Heart left ventricle (tissue), 16 donors: ENCODE measurements at places on chromosomes 6 and 20. TPM values are rescaled to one million over a fixed set of nuclear protein-coding genes. Genes with fewer than 3 reads are reported as not detected.

DNA sequence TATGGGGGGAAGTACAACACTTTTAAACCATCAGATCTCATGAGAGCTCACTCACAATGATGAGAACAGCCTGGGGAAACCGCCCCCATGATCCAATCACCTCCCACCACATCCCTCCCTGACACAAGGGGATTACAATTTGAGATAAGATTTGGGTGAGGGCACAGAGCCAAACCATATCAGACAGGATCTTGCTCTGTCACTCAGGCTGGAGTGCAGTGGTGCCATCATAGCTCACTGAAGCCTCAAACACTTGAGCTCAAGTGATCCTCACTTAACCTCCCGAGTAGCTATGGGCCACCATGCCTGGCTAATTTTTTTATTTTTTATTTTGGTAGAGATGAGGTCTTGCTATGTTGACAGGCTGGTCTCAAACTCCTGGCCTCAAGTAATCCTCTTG, 5.1 kb upstream of the IYD start:
- H3K27me3 ChIP-seq = no peaks in the 10 kb centered on the region
- no peak overlapping the region for H3K4me3 ChIP-seq
- H3K4me1 ChIP-seq = no peaks in the 10 kb centered on the region
- H3K27ac ChIP-seq = no peak overlapping the region
- H3K36me3 ChIP-seq = no peaks in the 10 kb centered on the region

GRCh38 chr20:63317601-63318291, 24.8 kb downstream of the COL20A1 start:
- H3K27me3 ChIP-seq = no peaks in the 10 kb centered on the region
- no peak for DNase-seq
- H3K27ac ChIP-seq = no peak overlapping the region
- no peaks in the 10 kb centered on the region for H3K4me1 ChIP-seq
- no peak overlapping the region for H3K4me3 ChIP-seq
- no peaks in the 10 kb centered on the region for H3K36me3 ChIP-seq

- no peaks in the 10 kb centered on the region for H3K27me3 ChIP-seq
- peaks cover 30% of the 10 kb centered on the region for H3K4me1 ChIP-seq
- DNase-seq = no peak
- peak overlapping the region; percentile 32 for H3K27ac ChIP-seq
Measured at GRCh38 chr20:36819659-36820058, 46.1 kb upstream of the DSN1 start.

DNA sequence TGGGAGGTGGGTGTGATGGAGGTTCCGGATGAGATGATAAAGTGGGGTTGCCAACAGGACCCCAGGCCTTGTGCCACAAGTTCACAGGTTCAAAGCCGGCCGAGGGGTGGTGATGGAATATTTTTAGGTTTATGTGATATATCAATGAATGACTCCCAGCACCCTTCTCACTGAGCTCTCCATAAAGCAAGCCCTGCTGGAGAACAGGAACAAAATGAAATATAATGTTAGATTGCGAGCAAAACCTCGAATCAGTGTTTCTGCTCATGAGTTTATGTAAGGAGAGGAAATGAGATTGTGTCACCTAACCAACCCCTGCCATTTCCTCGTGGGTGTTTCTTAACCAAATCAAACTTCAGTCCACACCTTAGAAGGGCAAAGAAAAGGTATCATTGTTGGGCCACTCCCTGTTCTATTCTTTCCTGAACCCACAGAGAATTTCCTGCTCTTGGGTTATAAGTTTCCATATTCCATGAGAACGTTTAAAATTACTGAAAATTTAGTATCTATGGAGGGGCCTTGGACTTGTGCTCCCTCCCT, 192.2 kb upstream of the EXOC2 start:
- H3K27ac ChIP-seq = no peak overlapping the region
- no peaks in the 10 kb centered on the region for H3K36me3 ChIP-seq

- H3K4me3 ChIP-seq = peak overlapping the region; percentile 65
- H3K27me3 ChIP-seq = no peaks in the 10 kb centered on the region
- peaks cover 24% of the 10 kb centered on the region for H3K4me1 ChIP-seq
- no peak for DNase-seq
- H3K27ac ChIP-seq = no peak overlapping the region
Measured at GRCh38 chr20:2509794-2510193, 1.1 kb upstream of the ZNF343 start.

DNA sequence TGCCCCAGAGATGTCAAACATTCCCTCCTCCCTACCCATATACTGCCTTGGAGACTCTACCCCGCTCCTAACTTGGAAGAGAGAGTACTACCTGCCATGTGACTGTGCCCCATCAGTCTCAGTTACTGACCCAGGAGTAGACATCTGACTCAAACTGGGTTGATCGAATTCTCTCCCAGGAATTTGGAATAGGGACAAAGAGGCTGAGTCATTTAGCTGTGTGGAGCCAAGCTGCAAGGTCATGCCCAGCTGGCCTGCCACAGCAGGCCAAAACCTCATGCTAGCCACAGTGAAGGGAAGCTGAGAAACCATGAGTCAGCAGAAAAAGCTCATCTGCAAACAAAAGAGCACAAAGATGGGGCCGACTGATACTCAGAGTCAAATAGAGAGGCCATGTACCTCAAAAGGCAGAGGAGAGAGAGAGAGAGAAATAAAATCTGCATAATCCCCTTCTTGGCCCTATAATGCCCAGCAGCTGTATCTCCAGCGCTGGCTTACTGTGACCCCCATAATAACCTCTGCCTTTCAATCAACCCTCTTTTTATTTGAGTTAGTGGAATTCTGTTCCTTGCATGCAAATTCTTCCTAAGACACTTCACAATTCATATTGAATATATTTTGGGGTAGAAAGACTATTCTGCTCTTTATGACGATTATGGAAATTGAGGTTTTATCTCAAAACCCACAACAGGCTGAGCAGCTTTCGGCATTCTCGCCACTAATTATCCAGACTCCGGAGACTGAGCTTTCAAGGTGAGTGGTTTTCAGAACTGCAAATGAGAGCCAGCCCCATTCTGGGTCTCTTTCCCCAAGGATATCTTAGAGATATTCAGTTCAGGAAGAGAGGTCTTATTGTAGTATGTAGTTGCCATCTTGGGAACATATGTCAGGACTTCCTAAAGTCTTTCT, 21.4 kb upstream of the AKIRIN2 start:
- DNase-seq = peak; percentile 80
- no peaks in the 10 kb centered on the region for H3K27me3 ChIP-seq
- no peaks in the 10 kb centered on the region for H3K4me1 ChIP-seq
- H3K36me3 ChIP-seq = no peaks in the 10 kb centered on the region
- no peak overlapping the region for H3K4me3 ChIP-seq

- no peak overlapping the region for H3K27ac ChIP-seq
- H3K27me3 ChIP-seq = no peaks in the 10 kb centered on the region
- H3K4me1 ChIP-seq = peaks cover 8% of the 10 kb centered on the region
- H3K36me3 ChIP-seq = no peaks in the 10 kb centered on the region
- no peak overlapping the region for H3K4me3 ChIP-seq
- no peak for DNase-seq
Measured at GRCh38 chr6:93341900-93342613, 77.3 kb downstream of the EPHA7 start.

GRCh38 chr20:48626938-48627736, 200.7 kb downstream of the PREX1 start:
- H3K4me3 ChIP-seq = no peak overlapping the region
- H3K27me3 ChIP-seq = no peaks in the 10 kb centered on the region
- H3K36me3 ChIP-seq = no peaks in the 10 kb centered on the region
- DNase-seq = no peak

DNA sequence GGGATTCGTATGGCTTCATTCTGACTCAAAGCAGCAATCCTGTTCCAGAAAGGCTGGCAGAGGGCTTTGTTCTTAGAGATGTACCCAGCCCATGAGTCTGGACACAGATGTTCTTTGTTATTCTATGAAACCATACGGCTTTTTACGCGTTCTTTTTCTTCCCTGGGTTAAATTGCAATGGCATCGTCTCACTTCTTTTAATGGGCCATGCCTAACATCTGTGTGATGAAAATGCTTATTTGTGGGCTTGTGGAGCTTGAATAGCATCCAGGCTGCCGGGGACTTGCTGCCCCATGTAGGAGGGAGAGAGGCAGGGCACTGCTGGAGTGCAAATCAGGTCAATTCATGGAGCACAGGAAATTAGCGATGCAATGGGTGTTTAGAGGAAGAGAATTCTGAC, 19.4 kb downstream of the FAM50B start:
- no peak overlapping the region for H3K27ac ChIP-seq
- H3K36me3 ChIP-seq = no peaks in the 10 kb centered on the region
- H3K4me3 ChIP-seq = no peak overlapping the region
- no peaks in the 10 kb centered on the region for H3K27me3 ChIP-seq

GRCh38 chr20:45670139-45670538, at the start of gene WFDC11:
TSS of gene WFDC11 (minus strand) at chr20:45670239. CDS start at chr20:45650600, 19,639 bp downstream.
- DNase-seq = no peak
- H3K27ac ChIP-seq = no peak within 1 kb of the TSS
- H3K4me1 ChIP-seq = no peaks in the 10 kb centered on the region
- H3K27me3 ChIP-seq = no peaks in the 10 kb centered on the region

- H3K27ac ChIP-seq = no peak overlapping the region
- no peaks in the 10 kb centered on the region for H3K36me3 ChIP-seq
- no peaks in the 10 kb centered on the region for H3K27me3 ChIP-seq
Measured at GRCh38 chr6:22614547-22614946, 45.2 kb downstream of the HDGFL1 start.

GRCh38 chr6:167699141-167699931, 127.4 kb upstream of the AFDN start:
- H3K4me1 ChIP-seq = peaks cover 16% of the 10 kb centered on the region
- no peaks in the 10 kb centered on the region for H3K36me3 ChIP-seq
- no peaks in the 10 kb centered on the region for H3K27me3 ChIP-seq
- DNase-seq = peak; percentile 90

GRCh38 chr20:16548068-16548672, 25.1 kb downstream of the KIF16B start:
- no peak overlapping the region for H3K27ac ChIP-seq
- H3K36me3 ChIP-seq = no peaks in the 10 kb centered on the region
- DNase-seq = no peak
- no peaks in the 10 kb centered on the region for H3K4me1 ChIP-seq
- H3K4me3 ChIP-seq = no peak overlapping the region
- H3K27me3 ChIP-seq = no peaks in the 10 kb centered on the region

- H3K36me3 ChIP-seq = no peaks in the 10 kb centered on the region
- DNase-seq = no peak
- H3K4me1 ChIP-seq = no peaks in the 10 kb centered on the region
- no peak overlapping the region for H3K4me3 ChIP-seq
Measured at GRCh38 chr20:58109126-58109880, 119.2 kb downstream of the ANKRD60 start.

DNA sequence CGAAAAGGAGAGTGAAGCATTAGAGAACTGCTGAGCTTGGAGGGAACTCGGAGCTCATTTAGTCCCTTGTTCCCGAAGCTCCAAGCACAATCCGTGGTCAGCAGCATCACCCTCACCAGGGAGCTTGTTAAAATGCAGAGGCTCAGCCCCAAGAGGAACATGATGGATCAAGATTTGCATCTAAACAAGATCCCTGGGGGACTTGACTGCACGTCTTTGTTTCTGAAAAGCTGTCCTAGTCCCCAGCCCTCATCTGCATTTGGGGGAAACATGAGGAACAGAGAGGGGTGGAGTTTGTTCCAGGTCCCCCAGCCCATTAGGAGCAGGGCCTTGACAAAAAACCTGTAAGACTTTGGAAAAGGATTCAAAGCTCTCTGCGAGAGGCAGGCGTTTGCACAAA, 4.1 kb upstream of the LBP start:
- H3K27ac ChIP-seq = no peak overlapping the region
- no peak for DNase-seq
- no peaks in the 10 kb centered on the region for H3K27me3 ChIP-seq
- no peaks in the 10 kb centered on the region for H3K36me3 ChIP-seq

DNA sequence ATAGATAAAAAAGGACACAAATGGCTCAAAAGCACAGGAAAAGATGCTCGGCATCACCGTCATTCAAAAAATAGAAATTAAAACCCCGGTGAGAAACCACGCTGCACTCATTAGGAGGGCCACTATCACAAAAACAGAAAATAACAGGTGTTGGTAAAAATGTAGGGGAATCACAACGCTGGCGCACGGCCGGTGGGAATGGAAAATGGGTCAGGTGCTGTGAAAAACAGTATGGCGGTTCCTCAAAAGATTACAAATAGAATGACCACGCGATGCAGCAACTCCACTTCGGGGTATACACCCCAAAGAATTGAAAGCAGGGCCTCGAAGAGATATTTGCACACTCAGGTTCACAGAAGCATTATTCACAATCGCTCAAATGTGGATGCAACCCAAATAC, 28.3 kb downstream of the NPEPL1 start:
- H3K27me3 ChIP-seq = no peaks in the 10 kb centered on the region
- no peaks in the 10 kb centered on the region for H3K4me1 ChIP-seq
- H3K27ac ChIP-seq = no peak overlapping the region
- H3K36me3 ChIP-seq = peaks cover under 1% of the 10 kb centered on the region
- no peak overlapping the region for H3K4me3 ChIP-seq

DNA sequence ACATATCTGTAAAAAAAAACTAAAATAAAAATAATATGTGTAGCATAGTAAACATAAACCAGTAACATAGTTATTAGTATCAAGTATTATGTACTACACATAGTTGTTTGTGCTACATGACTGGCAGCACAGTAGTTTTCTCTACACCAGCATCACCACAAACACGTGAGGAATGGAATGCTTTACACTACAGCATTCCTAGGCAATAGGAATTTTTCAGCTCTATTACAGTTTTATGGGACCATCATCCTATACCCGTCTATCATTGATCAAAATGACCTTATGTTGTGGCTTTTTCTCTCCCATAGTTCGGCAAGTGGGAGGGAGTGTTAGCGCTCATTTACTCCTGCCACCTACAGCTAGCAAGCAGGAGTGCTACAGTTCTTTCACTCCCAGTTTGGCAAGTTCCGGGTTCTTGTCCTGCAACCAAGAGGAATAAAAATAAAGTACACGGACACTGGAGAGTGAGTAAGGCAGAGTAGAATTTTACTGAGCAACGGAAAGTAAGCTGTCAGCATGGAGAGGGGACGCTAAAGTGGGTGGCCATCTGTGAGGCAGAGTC, 196.8 kb upstream of the HSF2 start:
- no peak overlapping the region for H3K4me3 ChIP-seq
- no peaks in the 10 kb centered on the region for H3K27me3 ChIP-seq
- H3K4me1 ChIP-seq = no peaks in the 10 kb centered on the region
- H3K36me3 ChIP-seq = no peaks in the 10 kb centered on the region
- no peak for DNase-seq

GRCh38 chr6:151052021-151052646, 186.6 kb downstream of the MTHFD1L start:
- H3K27me3 ChIP-seq = no peaks in the 10 kb centered on the region
- no peak for DNase-seq
- H3K4me1 ChIP-seq = peaks cover 7% of the 10 kb centered on the region
- H3K36me3 ChIP-seq = no peaks in the 10 kb centered on the region
- no peak overlapping the region for H3K4me3 ChIP-seq
- H3K27ac ChIP-seq = no peak overlapping the region

The MOG gene
- total RNA-seq = 7.4 TPM

The RPN2 gene
- 92.5 TPM for total RNA-seq

The TFAP2A gene
- 0.67 TPM for total RNA-seq

The SLC17A1 gene
- not detected for total RNA-seq

The TSBP1 gene
- total RNA-seq = not detected

The GJA1 gene
- 190 TPM for total RNA-seq

The BTNL2 gene
- total RNA-seq = not detected

The DNAH8 gene
- total RNA-seq = not detected

The EFCAB8 gene
- not detected for total RNA-seq
